ENCODE measurements at places on chromosomes 5 and 9.

DNA sequence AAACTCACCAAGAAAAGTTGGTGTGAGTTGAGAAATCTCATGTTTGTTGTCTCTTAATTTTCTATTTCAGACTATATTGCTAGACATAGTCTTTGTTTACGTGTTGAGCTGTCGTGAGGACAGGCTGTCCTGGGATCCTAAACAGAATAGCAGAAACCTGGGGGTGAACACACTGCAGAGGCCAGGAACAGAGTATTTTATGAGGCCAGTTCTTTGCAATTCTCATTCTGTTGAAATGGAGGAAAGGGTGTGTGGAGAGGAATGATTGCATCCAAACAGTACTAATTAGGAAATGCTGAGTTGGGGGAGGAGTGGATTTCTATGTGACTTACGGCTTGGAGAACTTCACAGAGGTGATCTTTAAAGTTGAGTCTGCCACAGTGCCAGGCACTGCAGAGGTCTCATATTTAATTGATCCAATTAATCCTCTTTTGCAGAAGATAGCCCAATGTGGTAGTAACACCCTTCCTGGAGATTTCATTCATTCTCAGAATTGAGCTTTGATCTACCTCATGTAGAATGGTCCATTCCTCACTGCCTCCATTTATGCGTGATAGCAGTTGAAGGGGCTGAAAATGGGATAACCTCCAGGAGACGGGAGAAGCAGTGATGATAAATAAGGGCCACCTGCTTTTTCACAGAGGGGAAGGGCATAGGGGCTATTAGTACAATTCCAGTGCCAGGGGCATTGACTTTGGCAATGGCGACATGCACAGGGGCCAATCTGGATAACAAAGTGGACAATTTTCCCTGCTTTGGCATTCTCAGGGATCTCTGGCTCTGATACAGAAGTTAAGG lies 84.7 kb upstream of the TNFAIP8 start:
- no peak for DNase-seq

- no peak for DNase-seq
Observed at GRCh38 chr5:41983284-41983683, 58.2 kb downstream of the FBXO4 start.

- DNase-seq = no peak
Observed at GRCh38 chr9:13735181-13735580, 455.7 kb upstream of the MPDZ start.

GRCh38 chr9:117715411-117715989 lies 11.3 kb downstream of the TLR4 start:
- DNase-seq = no peak

GRCh38 chr5:123783421-123783820 lies 271.4 kb downstream of the CSNK1G3 start:
- no peak for DNase-seq

DNA sequence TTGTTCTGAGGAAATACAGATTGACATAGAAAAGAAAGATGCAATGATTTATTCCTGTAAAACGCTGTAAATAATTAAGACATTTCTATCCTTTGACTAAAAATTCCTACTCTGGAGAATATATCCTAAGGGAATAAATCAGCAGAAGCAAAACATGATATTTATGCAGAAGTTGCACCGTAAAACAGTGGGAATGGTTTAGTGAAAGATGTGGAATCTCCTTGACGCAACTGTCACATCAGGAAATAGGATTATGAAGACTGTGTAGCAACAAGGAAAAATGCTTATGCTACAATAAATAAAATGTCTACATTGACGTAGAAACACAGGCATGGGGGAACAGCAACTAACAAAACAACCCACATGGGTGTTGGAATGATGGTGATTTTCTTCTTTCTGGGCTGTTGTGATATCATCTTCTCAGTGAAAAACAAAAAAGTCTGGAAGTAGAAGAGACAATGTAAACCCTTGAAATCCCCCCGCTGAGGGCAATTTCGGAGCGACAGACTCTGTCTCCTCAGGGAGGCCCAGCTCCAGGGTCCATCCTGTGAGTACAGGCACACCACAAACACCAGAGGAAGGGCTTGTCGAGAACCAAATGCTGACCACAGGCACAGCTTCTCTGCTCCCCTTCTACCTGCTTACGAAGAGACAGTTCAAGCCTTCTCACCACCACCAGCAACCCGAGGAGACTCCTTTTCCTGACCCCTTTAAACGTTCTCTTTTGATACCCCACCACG lies 25.2 kb downstream of the COL23A1 start:
- DNase-seq = no peak
